ENCODE measurements at places on chromosomes 5 and 9.

GRCh38 chr5:57493034-57493433 is 10.4 kb upstream of the ACTBL2 start:
- no peak for DNase-seq

DNA sequence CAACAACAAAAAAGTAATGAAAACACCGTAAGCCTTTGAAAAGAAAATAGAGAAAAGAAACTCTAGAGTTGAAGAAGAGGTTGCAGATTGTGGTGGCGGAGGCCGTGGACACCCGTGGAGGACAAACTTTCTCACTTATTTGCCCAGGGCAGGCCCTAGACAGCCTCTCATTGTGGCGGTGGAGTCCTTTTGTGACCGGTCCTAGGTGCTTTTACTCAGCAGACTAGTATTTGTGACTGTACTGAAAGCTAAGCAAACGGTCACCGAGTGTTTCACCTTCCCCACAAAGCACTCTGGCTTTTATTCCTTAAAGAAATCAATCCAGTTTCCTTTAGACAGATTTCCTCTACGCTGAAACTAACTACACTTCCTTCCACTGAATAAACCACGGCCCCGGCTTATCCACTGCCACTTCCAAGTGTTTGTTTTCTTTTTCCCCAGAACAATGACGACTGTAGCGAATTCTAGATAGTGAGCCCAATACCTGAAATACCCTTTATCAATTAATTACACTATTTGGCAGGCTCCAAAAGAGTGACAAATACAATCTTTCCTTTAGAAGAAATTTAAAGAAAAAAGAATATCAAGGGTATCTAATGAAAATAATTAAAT is 210.2 kb upstream of the TARS1 start:
- DNase-seq, result no peak

- no peak for DNase-seq
Observed at GRCh38 chr5:123273984-123274383, 149.2 kb downstream of the CEP120 start.

GRCh38 chr9:124662561-124662960 is 108.5 kb downstream of the NR6A1 start:
- no peak for DNase-seq

DNA sequence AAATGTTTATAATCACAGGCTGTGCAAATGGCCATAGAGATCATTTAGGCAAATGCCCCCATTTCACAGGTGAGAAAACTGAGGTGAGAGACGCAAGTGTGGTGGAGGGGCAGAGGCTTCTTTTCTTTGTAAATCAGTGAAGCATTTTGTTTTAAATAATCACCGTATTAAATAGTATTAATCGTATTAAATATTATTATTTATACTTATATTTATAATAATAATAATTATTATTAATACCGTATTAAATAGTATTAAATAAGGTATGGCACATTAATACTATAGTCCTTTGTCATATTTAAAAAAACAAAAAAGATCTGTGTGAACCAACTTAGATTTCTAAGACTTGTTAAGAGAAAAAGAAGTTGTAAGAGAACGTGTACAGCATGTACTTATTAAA is 32.6 kb upstream of the SH3PXD2B start:
- no peak for DNase-seq

- DNase-seq, result peak; percentile 59
Observed at GRCh38 chr9:131278702-131279111, 2.4 kb upstream of the FAM78A start.

DNA sequence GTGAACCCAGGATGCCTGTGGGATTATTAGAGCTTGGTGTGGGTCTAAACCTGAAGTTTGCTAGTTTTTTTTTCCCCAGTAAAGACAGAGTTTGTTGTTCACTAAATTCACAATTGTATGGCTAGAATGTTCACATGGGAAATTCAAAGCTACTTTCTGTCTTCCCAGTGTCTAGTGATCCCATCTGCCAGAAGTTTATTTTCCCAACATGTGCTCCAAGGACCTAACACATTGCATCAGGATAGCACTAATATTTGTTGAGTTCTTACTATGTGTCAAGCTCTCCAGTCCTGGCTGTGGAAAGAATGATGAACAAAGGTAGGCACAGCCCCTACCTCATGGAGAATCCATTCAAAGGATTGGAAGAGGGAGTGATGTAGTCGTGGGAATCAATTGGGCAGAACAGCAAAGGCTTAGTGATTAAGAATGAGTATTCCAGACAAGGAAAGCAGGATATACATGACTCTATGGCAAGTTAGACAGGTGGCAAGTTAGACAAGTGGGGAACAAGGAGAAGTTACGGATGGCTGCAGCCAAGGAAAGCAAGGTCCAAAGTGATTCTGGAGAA is 521.5 kb upstream of the WWC1 start:
- DNase-seq, result no peak

Data from B cell (primary cell).